ENCODE measurements at places on chromosomes 5 and 9. TPM values are rescaled to one million over a fixed set of nuclear protein-coding genes. Genes with fewer than 3 reads are reported as not detected.

The NDOR1 gene
- 17.4 TPM for total RNA-seq

The AIF1L gene
- 2.0 TPM for total RNA-seq

The CTSV gene
- total RNA-seq = 14.1 TPM

The PLPP7 gene
- not detected for total RNA-seq

The WDR31 gene
- 0.96 TPM for total RNA-seq

The DCANP1 gene
- not detected for total RNA-seq

The PHF24 gene
- 0.09 TPM for total RNA-seq

The LRRTM2 gene
- total RNA-seq = not detected

The KIF24 gene
- 3.5 TPM for total RNA-seq

The FLT4 gene
- total RNA-seq = 3.6 TPM

The SIT1 gene
- total RNA-seq = not detected

The SPATA31D4 gene
- total RNA-seq = not detected

The GLRA1 gene
- not detected for total RNA-seq

The GRIN3A gene
- not detected for total RNA-seq

The DOCK8 gene
- total RNA-seq = 0.51 TPM

The ZBED3 gene
- 4.1 TPM for total RNA-seq

The ALDH7A1 gene
- 74.9 TPM for total RNA-seq

The CCDC152 gene
- not detected for total RNA-seq

The MLANA gene
- total RNA-seq = not detected

The FSD1L gene
- total RNA-seq = 3.4 TPM

The CAMK2A gene
- total RNA-seq = 0.69 TPM

The SAPCD2 gene
- total RNA-seq = 21.6 TPM

The HRH2 gene
- total RNA-seq = 0.34 TPM

Measured in A549 treated with AZD2906 at 1 μM for 4 hours (cell line).